Vagina (tissue), 2 donors: ENCODE measurements at places on chromosomes 13 and 19.

DNA sequence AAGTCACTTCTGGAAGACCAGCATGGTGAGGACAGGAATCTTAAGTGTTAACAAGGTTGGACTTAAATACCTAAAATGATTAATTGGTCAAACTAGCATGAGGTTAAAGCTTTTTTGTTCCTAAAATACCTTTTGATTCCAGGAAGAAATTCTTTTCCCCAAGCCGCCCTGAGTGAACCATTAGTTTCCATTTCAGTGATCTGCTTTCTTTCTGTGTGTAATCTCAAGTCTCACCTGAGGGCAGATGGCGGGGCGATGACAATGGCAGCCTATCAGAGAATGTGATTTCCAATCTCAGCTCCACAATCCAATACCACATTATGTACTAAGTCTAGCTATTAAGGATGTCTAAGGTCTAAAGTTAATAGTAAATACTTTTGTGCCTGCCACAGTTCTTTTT lies 390.9 kb upstream of the SGCG start:
- no peak for DNase-seq

GRCh38 chr19:3304871-3305423 lies 61.4 kb upstream of the NFIC start:
- DNase-seq = no peak

DNA sequence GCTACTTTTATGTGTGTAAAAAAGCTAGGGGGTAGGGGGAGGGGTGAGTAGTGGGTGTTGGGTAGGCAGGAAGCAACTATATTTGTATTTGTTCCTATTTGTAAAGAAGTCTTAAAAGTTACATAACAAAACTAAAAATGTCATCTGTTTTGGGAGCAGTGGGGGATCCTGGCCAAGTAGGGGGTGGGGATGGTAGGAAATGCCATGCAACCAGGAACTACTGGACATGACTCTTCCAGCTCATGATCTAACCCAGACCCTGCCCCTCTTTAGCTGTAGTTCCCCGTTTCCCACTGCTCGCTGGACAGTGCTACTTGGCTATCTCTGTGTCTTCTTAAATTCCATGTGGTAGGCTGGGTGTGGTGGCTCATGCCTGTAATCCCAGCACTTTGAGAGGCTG lies 3.2 kb downstream of the GTF3A start:
- DNase-seq = no peak

GRCh38 chr19:16232127-16232526 lies 34.4 kb downstream of the AP1M1 start:
- no peak for DNase-seq

- no peak for DNase-seq
Observed at GRCh38 chr13:38656699-38657098, 30.2 kb upstream of the FREM2 start.

GRCh38 chr19:18321734-18322102 lies 1.2 kb downstream of the LSM4 start:
- no peak for DNase-seq

GRCh38 chr19:17404621-17405249 lies 695 bp downstream of the BST2 start:
- DNase-seq = no peak

- DNase-seq = no peak
Observed at GRCh38 chr13:60152904-60153303, 10.8 kb downstream of the DIAPH3 start.

- DNase-seq = no peak
Observed at GRCh38 chr13:98144027-98144741, 1.3 kb downstream of the FARP1 start.

DNA sequence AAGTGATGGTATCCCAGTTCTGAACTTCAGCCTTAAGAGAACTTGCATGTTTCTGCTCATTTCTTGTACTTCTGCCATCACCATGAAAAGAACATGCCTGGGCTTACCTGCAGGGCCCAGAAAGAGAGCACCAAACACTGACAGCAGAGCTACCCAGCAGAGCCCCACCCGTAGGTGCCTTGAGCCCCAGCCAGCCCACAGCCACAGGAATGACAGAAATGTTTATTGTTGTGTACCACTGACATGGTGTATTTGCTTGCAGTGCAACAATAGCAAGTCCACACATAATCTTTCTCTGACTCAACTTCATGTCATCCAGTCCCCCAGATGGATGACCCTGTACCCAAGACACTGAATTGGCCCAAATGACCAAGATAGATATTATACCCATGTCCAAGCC lies 195.2 kb downstream of the TSHZ3 start:
- DNase-seq = no peak

DNA sequence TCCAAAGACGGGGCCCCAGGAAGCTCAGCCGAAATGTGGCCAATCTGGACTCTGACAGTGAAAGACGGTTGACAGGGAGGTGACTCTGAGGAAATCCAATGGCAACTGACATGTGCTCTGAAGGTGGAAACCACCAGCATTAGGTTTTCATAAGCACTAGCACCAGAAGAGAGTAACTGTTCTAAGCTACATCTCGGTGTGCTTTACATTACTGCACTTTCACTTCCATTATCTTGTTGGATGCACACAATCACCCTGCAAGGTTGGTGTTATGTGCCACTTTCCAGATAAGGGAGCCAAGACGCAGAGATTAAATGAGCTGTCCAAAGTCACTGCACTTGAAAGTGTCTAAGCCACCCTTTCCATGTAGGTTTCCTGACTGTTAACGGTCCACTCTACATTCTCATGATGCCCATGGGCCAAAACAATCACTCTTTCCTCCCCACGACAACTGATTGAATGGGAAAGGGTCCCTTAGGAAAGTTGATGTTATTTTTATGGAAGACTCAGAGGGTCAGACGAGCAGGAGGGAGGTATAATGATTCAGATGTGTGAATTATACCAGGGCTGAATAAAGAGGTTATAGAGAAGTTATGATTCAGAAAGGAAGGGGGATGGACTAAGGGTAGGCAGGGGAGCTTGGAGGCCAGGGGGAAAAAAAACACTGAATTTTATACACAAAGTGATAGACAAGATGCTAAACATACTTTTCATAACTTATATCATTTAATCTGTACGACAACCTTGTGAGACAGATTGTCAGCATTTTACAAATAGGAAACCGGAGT lies 52.8 kb downstream of the RUBCNL start:
- no peak for DNase-seq

GRCh38 chr13:28531845-28532387 lies 37.0 kb upstream of the FLT1 start:
- DNase-seq = no peak

DNA sequence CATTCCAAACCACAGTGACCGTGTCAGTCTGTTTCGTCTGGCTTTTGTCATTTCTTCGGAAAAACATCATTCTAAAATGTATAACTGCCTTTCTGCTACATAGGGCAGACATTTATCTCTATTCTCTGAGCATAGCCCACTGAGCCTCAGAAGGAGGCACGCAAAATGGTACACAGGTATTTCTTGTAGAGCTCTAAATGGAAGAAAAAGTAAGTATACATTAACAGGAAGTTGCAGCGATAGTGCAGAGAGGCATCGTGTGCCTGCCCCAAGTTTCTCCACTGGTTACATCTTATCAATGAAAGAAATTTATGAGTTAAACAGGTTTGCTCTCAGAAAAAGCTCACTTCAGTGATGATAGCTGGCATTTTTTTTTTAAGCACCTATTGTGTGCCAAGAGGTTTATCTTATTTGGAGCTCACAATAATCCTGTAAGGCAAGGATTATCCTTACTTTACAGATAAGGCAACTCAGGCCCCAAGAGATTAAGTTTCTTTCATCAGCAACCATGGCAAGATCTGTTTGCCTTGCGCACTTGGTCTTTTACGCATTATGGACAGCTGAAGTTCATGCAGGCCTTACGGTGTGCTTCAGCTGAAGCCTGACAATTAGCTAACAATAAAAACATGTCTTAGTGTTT lies 1.2 kb upstream of the RCBTB2 start:
- no peak for DNase-seq

GRCh38 chr19:7505288-7505681 lies 10.6 kb upstream of the ZNF358 start:
- DNase-seq = no peak

DNA sequence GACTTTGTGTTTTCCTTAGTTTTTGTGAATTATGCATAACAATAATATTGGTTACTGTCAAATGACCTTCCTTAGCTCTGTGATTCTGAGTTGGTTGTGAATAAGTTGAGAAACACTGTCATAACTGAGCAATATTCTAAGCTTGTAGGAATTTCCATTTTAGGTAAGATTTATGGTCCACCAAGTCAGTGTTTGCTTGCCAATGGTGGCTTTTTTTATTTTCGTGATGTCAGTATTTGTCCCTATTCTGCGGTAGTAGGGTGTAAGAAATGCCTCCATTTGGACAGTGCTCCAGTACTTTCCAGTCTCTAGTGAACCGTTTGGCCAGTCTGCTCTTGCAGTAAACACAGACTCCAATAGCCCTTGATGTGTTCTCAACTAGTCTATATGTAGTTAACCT lies 94.7 kb downstream of the FRY start:
- DNase-seq = no peak

GRCh38 chr13:41354416-41354815 lies 43.3 kb downstream of the NAA16 start:
- DNase-seq = no peak

DNA sequence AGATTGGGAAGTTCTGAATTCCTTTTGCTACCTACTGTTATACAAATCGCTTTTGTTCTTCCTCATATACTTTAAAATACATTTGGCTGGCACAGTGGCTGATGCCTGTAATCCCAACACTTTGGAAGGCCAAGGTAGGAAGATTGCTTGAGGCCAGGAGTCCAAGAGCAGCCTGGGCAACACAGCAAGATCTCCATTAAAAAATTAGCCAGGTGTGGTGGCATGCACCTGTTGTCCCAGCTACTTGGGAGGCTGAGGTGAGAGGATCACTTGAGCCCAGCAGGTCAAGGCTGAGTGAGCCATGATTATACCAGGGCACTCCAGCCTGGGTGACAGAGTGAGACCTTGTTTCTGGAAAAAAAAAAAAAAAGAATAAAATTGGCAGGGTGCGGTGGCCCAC lies 34.4 kb upstream of the CXCL17 start:
- no peak for DNase-seq

DNA sequence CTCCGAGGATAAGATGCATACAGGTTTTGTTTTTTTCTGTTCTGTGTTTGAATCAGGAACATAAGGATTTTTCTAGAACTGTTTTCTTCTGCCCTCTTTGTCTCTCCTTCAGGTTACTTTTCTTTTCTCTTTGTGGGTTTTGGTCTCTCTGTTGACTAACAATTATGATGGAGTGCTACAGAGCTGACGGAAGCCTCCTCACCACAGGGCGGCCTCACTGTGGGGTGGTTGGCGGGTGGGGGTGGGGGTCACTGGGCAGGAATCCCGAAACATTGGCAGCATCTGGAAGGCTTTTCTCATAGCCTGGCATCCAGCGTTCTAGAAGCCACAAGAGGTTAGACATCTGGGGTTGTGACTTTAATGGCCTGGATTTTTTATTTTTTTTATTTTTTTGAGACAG lies 12.0 kb upstream of the MATK start:
- DNase-seq = no peak

DNA sequence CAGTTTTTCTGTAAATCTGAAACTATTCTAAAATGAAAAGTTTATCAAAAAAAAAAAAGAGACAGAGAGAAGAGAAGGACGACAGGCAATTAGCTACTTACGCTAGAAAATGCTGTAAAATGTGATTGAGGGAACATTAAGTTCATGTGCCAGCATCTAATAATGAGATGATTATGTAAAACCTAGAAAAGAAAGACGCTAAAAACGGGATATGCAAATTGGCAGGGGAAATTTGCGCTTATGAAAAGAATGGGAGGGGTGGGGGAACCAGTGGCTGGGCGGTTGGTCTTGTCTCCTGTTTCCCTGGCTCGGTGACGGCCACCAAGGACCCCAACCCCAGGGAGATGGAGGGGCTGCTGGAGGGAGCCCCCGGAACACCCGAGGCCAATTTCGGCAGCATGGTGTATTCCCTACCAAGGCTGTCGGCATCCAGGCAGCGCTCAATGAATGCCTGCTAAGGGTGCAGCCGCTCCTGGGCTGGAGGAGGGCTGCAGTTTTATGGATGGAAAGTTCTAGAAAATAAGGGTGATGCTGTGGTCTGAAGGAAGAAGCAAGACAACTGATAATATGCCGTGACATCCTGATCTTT lies 34.2 kb downstream of the GNG7 start:
- no peak for DNase-seq

DNA sequence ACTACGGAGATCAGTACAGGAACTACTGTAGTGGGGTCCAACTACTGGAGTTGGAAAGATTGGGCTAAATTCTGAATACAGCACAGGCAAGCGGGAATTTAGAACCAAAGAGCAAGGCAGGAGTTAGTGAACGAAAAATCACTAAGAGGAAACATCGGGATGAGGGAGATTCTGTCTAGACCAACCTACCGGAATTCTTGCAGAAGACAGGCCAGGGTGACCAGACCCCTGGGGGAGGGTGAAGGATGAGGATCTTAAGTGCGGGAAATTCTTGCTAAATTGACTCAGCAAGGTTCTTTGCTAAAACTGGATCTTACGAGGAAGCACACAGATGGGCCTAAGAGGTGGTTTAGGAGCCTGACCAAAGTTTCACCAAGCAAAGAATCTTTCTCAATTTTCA lies 13.2 kb upstream of the PSPC1 start:
- DNase-seq = no peak
